Mucosa of gallbladder (tissue), 1 donor: ENCODE measurements at places on chromosomes 2 and 18.

GRCh38 chr2:33366473-33366872, 110.0 kb upstream of the RASGRP3 start:
- no peak for DNase-seq

- no peak for DNase-seq
These were observed 35.3 kb downstream of the FRZB start for GRCh38 chr2:182831101-182831500.

DNA sequence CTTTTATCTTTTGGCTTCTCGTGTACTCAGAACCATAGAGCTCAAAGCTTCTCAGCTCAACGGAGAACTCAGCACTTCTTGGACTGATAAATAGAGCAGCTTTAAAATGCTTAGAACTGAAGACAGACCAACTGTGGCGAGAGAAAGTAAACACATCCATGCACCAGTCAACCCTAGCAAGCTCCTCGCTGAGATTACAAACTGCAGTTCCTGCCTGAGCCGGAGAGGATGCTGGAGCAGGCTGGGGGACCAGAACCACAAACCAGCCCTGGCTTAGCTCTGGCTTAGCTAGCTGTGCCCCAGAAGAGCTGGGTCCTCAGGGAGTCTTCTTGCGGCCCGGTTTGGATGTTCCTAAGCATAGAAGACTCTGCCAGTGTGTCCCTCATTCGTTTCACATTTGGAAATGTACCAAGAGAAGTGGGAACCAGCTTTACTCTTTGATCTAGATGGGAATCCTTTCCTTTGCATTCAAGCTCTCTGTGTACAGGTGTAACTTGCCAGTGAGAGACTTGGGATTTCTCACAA, 5.6 kb downstream of the PAX8 start:
- DNase-seq, result no peak

DNA sequence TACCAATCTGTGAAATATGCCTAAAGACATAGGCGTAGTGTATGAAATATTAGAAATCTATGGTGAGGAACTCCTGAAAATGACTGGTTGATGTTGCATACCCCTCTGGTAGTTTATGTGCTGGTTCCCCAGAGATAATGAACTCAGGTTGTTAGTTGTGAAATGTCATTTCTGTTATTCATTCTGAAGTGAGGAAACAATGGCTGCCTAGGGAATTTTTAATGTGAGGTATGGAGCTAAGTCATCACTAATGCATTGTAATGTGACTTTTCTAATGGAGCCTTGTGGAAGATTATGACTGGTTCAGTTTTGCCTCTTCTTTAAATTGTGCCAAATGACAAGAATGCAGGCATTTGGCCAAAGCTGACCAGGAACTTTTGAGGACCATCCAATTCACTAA, 61.6 kb upstream of the RAB27B start:
- no peak for DNase-seq

GRCh38 chr18:54191352-54191751, 33.1 kb downstream of the MBD2 start:
- no peak for DNase-seq

- DNase-seq, result no peak
These were observed 16.2 kb downstream of the CCBE1 start for GRCh38 chr18:59681051-59681450.

DNA sequence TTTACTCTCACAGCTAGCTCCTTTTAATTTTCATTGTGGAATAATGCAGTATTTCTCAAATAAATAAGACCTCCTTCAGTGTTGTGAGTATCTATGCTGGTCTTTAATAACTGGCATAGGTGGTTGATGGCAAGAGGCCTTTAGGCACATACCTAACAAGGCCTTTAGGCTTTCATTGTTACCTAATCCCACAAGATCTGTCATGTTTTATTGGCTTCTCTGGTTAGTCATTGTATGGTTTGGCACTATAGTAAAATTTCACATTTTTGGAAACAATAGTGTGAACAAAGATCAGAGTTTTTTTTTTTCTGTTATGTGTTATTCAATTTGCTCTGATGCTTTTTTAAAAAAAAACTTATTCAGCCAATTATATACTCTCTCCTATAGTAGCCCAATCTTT, 89.8 kb upstream of the NEUROD1 start:
- no peak for DNase-seq

DNA sequence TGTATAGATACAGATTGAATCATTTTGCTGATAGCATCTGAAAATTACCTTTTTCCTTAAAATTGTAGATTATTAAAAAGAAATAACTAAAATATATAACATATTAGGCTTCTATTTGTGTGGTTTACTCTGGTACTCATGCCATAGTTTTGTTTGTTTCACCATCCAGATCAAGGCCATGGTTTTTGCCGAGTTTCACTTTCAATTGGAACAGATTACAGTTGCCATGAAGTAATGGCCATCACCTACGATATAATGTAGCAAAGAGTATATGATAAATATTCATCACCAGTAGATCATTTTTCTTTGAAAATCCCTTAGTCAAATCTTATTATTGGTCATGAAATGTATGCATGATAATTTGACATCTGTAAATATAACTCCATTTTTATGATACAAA, 11.9 kb upstream of the DNAH7 start:
- no peak for DNase-seq

- no peak for DNase-seq
These were observed 146.4 kb downstream of the MBD5 start for GRCh38 chr2:148167241-148167766.

DNA sequence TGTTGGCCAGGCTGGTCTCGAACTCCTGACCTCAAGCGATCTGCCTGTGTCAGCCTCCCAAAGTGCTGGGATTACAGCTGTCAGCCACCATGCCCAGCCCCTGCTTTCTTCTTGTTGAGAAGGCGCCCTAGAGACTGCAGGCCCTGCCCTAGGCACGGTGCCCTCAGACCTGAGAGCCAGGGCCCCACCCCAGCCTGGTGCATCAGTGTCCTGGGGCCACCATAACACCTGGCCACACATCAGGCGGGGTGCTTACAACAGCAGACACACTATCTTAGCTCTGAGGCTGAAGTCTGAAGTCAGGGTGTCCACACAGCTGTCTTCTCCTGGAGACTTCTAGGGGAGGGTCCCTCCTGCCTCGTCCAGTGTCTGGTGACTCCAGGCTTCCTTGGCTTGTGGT, 120.6 kb downstream of the NDUFA10 start:
- no peak for DNase-seq

GRCh38 chr18:25831301-25831701, 259.1 kb downstream of the SS18 start:
- no peak for DNase-seq

DNA sequence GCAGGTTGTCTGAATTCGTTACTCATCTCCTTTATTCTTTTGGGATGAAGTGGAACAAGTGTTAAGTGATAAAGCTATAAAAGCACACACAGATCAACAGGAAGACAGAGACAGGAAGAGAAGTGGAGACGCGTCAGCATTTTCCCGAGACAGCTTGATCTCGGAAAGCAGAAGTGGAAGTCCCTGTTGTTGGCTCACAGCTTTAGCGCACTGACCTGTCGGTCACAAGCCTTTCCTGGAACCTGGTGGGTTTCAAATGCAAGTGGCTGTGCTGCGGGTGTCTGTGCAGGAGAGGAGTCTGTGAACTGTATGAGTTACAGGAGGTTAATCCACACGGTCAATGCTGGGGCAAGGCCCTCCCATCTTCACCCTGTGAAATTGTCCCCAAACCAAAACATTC, 116.6 kb upstream of the PELI1 start:
- DNase-seq, result peak; percentile 65

DNA sequence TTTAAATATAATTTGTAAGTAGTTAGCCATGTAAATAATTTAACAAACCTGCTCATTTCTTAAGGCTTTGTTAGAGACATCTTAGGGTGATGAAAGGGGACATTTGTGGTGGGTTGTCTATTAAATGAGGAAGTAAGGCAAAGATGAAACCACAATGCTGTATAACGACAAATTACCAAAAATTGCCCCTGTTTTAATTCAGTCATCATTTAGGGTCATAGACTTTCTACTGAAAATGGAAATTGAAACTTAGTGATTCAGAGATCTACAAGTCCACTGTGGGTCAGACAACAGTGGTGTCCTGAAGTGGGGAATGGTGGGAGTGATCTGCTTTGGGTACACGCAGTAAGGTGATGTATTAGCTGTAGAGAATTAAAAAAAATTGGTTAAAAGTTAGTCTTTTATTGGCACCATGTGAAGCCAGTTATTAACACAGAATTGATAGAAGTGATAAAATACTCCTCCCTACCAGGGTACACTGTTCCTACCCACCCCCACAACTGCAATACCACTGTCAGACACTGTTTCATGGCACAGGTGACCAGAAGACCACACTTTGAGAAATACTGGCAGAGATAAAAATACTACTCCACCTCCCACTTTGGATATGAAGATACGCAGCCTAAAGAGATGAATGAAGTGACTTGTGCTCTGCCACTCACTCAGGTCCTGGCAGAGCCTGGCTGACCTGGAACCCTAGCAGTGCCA, 13.4 kb downstream of the CERS6 start:
- DNase-seq, result no peak

- no peak for DNase-seq
These were observed 227.9 kb upstream of the SIX2 start for GRCh38 chr2:45237128-45237527.

GRCh38 chr2:94978917-94979316, 46.6 kb upstream of the MAL start:
- no peak for DNase-seq

DNA sequence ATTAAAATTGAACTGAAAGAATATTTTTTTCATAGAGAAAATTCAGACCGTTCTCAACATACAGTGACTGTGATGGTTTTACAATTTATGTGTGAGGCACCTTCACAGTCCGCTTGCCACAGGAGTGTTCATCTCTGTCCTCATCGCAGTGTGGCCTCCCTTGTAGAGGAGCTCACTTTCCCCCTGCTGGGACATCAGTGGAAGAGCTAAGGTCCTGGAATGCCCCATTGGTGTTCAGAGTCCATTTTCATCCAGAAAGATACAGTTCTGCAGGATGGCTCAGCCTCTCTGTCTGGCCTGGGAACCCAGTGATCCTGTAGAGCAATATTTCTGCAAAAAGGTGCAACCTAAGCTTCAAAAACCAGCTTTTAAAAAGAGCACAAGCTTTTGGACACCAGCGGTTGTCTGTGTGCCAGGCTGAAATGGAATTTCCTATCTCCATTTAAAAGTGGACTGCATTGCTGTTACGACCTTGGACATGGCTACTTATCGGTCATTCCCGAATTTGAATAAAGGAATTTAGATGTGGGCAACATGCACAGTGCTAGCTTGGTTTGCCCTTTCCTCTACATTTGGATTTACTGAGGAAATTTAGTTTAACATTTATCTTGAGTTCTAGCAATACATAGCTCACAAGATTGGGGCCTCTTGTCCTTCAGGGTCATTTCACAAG, 26.7 kb upstream of the FAM237A start:
- no peak for DNase-seq

DNA sequence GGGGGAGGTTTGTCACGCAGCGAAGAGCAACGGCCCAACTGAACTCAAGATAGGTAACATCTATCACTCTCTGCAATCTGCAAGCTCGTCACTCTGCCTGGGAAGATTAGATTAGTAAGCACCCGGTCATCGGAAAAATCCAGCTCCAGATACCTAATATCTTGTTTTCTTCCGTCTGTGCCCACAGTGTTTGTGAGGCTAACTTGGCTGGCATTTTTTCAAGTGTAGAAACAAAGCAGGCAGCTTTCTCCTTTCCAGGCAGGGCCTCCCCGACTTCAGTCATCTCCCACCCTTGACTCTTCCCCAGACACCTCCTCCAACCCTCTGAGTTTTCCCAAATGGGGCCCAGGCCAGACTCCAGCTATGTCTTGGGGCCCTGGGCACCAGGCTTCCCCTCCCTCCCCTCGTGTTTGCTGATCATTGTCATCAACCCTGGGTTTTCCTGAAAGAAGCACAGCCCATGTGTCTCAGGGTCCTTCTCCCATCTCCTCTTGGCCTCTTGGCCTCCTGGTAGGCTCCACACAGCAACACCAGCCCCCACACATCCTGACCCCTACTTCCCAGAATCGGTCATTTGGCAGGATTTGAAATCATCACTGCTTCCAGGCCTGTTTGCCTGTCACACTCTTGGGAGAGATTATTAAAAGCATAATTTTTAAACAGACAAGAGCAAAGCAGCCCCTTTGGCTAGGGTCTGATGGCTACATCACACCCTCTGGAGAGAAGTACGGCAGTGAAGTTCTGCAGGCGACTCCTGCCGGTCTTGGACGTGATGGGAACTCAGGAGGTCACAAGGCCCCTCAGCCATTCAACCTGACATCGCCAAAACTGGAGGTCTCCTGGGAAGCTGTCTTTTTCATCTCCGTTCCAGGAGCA, 144.9 kb upstream of the ID2 start:
- DNase-seq, result no peak

DNA sequence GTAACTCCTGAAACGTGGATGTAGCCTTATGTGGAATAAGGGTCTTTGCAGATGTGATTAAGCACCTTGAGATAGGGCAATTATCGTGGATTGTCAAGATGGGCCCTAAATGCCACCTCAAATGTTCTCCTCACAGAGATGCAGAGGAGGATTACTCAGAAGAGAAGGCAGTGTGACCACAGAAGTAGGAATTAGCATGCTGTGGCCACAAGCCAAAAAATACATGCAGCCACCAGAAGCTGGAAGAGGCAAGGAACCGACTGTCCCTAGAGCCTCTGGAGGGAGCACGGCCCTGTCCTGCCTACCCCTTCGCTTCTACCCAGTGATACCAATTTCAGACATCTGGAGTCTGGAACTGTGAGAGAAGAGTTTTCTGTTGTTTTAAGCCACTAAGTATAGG, 47.3 kb upstream of the MGAT5 start:
- DNase-seq, result no peak

GRCh38 chr18:38940863-38941531, 1375.4 kb upstream of the CELF4 start:
- DNase-seq, result no peak

DNA sequence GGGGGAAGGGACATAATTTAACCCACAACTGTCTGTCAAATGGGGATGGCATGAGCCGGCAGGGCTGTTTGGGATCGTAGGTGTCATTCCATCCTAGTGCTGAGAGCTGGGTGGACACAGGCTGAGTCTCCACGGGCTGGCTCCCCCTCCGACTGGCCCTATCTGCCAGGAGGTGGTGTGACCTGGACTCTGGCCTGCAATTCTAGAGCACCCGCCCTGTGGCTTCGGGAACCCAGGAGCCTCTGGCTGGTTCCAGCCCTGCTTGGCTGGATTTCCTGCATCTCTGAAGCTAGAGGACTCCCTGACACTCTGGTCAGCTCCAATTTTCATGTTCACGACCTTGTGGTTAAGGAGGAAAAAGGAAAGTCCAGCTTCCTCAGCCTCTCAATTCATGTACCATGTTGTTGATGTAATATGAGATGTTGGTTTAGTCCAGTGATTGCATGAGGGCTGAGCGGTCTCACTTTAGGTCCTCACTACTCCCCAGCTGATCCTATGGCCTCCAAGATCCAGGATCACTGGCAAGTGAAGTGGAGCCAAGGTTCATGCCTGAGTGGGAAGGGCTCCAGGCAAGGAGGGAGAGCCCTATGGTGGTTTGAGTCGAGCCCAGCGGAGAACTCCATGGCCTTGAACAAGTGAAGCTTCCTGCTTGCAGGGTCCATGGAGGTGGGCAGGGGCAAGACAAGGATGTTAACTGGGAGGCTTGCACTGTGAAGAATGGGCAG, 169.1 kb downstream of the NDUFA10 start:
- DNase-seq, result peak; percentile 8
